ENCODE measurements at places on chromosomes 3 and 15. TPM values are rescaled to one million over a fixed set of nuclear protein-coding genes. Genes with fewer than 3 reads are reported as not detected.

The GP9 gene
- not detected for polyA plus RNA-seq

The AGBL1 gene
- not detected for polyA plus RNA-seq

DNA sequence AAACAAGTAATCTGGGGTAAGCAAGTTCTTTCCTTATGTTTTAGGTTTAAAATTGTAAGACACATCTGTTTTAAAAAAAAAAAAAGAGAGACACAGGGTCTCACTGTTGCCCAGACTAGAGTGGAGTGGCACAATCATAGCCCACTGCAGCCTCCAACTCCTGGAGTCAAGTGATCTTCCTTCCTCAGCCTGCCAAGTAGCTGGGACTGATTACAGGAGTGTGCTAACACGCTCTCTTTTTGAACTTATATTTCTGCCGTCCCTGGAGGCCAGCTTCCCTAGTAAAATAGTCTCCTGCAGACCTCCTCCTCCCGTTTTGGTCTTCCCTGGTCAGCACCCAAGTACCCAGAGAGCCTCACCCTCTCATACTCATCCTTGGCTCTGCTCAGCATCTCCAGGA, 35.5 kb downstream of the DCP1A start:
- no peak for DNase-seq

DNA sequence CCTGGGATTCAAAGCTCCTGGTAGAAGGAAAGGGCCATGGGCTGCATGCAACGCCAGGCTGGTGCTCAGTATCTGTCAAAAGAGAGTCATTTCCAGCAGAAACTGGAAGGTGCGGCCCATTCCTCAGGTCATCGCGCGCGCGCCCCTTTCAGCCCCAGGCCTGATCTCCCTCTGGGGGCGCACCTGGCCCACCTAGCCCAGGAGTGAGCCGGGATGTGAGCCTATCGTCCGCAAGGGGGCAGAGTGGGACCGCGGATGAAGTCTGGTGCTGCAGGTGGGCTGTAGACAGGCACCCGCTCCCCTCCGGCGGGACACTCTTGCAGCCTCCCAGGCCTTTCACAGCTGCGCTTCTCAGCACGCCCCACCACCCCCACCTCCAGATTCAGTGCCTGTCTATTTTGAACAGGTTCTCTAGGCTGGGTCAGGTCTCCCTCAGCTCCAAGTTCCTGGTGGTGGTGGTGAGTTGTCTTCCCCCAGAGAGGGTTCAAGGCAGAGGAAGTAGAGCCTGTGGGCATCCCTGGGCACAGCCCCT, 5.8 kb upstream of the RPL29 start:
- peak; percentile 83 for DNase-seq

GRCh38 chr15:60966316-60966715, 262.8 kb downstream of the RORA start:
- DNase-seq: no peak

The IL12A gene
- polyA plus RNA-seq: not detected

GRCh38 chr15:39797407-39797806, 14.8 kb upstream of the FSIP1 start:
- DNase-seq: no peak

The KCNAB1 gene
- polyA plus RNA-seq: 0.06 TPM

DNA sequence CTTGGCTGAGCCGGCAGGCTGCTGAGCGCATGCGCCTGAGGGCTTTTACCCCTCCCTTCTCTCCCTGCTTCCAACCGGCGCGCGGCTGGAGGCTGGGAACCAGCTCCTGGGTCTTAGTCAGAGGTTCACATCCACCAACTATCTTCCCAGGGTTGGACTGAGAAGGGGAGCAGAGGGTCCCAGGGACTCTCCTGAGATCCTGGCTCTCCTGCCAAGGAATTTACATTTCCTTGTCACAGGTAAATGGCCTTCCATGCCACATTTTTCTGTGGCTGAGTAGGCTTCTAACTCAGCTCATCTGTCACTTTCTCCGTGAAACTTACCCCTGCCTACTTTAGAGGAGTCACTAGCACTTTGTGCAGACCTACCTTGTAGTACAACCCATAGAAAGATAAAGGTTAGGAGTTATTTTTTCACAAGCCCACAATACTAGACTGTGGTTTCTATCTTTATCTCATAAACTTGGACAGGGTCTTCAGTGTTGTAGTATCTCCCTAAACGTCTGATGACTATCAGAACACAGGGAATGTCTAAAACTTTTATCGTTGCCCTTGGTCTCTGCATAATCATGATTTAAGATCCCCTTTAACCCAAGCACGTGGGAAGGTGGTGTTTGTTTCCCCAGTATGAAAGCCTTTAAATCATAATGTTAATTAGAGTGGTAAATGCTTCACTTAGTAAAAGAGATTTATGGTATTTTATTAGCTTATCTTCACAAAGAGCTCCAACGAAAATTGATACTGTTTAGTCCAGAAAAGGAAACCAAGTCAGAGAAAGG, 638 bp upstream of the TBC1D5 start:
- no peak for DNase-seq

The SOX14 gene
- not detected for polyA plus RNA-seq

DNA sequence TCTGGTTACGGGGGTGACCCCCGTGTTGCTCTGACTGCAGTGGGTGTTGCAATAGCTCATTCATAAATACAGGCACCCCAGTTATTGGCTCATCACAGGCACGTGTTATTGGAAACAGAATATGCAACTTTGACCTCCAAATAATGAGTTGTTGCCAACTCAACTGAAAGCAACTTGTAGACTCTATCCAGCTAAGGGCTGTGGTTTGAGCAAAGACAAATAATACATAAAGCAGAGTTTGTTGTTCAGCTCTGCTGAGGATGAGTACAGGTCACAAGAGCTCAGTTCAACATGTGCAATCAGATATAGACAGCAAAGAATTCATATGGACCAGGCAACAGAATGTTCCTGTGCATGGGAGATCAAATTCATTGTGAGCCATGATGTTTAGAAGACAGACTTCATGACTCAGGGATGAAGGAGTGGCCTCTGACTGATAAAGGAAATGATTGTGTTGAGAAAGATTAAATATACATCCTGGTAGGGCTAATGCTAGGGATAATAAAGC, 87.6 kb upstream of the LRIG1 start:
- DNase-seq: no peak

Measured in immature natural killer cell (primary cell).